ENCODE measurements at places on chromosomes 11 and 22. TPM values are rescaled to one million over a fixed set of nuclear protein-coding genes. Genes with fewer than 3 reads are reported as not detected.

- no peak overlapping the region for H3K4me3 ChIP-seq
- no peak for DNase-seq
- H3K27me3 ChIP-seq, result no peaks in the 10 kb centered on the region
Measured at GRCh38 chr22:31870890-31871289, 73.4 kb upstream of the YWHAH start.

DNA sequence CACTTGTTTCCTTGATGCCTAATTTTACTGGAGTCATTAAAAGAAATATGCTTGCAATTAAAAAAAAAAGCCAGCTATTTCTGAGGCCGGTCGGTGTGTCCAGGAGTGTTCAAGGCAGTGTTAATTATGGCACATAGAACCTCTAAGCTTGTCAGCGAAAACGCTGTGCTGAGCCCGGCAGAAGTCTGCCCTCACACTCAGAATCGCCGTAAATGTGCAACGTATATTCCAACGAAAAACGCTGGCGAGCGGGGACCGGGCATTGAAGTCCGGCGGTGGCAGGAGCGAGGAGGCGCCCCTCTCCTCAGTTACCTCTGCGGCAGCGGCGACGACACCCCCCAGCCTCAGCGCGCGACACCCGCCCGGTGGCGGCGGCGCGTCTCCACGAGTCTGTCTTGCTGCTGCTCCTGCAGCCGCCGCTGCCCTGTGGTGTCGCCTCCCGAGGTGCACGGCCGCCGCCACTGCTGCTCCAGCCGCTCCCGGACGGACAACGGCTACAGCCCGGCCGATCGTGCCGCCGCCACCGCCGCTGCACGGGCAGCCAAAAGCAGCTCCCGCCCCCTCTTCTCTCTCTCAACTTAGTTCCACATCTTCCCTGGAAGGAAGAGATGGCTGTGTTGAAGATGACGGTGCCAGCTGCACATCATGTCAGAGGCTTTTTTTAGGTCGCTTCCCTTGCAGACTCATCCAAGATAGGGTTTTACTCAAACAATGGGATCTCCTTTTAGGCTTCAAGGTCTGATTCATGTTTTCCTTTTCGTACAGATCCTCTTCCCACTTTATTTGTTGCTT lies 56.0 kb downstream of the JAM3 start:
- H3K27ac ChIP-seq, result no peak overlapping the region
- H3K36me3 ChIP-seq, result peaks cover 7% of the 10 kb centered on the region
- peak; percentile 43 for DNase-seq
- H3K27me3 ChIP-seq, result peaks cover 23% of the 10 kb centered on the region
- H3K4me1 ChIP-seq, result peaks cover 19% of the 10 kb centered on the region

KRTAP5-8 gene
- total RNA-seq, result not detected

- no peak overlapping the region for H3K4me3 ChIP-seq
- no peaks in the 10 kb centered on the region for H3K27me3 ChIP-seq
- H3K4me1 ChIP-seq, result peaks cover 61% of the 10 kb centered on the region
- H3K36me3 ChIP-seq, result no peaks in the 10 kb centered on the region
- H3K27ac ChIP-seq, result peak overlapping the region; percentile 11
Measured at GRCh38 chr11:128619540-128620308, 32.4 kb upstream of the ETS1 start.

SLC22A12 gene
- not detected for total RNA-seq

- no peak overlapping the region for H3K4me3 ChIP-seq
- H3K36me3 ChIP-seq, result peaks cover 4% of the 10 kb centered on the region
- DNase-seq, result no peak
- H3K27me3 ChIP-seq, result peaks cover 4% of the 10 kb centered on the region
Measured at GRCh38 chr11:58395581-58395980, 11.1 kb downstream of the OR5B3 start.

ACAT1 gene
- 59.0 TPM for total RNA-seq

DNA sequence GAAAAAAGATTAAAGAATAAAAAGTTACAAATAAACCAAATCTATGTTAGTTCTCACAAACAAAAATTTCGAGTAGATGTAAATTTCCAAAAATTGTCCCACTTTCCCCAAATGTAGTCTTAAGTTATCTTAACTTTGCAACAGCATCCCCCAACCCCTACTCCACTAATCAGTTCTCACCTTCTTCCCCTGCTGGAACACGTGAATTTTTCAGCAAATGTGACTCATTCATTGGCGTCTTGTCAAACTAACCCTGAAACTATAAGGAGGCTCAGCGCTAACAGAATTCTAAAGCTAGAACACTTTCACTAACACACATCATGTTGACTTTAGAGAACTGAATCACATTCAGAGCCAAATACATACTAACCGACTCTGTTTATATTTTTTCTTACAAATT lies 46.1 kb downstream of the PHF21A start:
- no peak overlapping the region for H3K4me3 ChIP-seq
- DNase-seq, result no peak
- no peaks in the 10 kb centered on the region for H3K27me3 ChIP-seq
- peaks cover 11% of the 10 kb centered on the region for H3K4me1 ChIP-seq

DNA sequence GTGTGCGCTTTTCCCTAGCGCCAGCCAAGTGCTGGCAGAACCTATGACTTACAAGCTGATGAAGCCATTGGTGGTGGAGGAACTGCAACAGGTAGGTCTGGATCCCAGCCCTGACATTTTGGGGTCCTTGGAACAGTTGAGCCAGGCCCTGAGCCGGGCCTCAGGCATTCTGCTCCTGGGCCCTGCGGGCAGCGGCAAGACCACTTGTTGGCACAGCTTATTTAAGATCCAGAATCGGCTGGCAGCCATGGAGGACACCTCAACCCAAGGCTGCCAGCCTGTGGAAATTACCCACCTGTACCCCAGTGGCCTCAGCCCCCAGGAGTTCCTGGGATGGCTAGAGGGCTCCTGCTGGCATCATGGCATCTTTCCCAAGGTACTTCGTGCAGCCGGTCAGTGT lies 49.7 kb downstream of the DNHD1 start:
- H3K4me1 ChIP-seq, result no peaks in the 10 kb centered on the region
- H3K36me3 ChIP-seq, result peaks cover 2% of the 10 kb centered on the region
- H3K4me3 ChIP-seq, result no peak overlapping the region
- no peaks in the 10 kb centered on the region for H3K27me3 ChIP-seq
- DNase-seq, result no peak

EMID1 gene
- not detected for total RNA-seq

DNA sequence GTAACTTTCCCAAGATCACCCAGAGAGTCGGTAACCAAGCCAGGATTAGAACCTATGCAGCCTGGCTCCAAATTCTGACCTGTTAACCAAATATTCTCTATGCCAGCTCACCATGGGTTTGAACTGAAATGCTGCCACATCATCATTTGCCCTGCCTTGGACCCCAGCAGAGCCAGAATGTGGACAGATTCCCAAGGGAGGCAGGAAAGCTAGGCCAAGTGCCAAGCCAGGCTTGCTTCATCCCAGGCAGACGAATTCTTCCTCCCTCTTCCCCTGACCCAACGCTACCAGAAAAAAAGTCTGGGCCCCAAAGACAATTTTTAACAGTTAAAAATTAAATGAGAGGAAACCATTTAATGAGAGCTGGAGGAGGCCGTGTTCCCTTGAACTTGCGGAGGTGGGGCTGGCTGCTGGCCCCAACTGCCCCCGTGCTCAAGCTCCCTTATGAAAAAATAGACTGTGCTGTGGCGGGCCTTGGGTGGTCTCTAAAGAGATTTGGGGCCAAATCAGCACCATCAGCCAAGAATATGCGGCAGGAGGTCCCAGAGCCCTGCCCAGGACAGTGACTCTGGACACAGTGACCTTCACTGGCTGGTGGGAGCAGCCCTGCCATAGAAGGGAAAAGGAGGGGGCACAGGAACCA lies 184.1 kb upstream of the SYT13 start:
- H3K36me3 ChIP-seq, result no peaks in the 10 kb centered on the region
- DNase-seq, result no peak
- H3K27me3 ChIP-seq, result no peaks in the 10 kb centered on the region
- no peaks in the 10 kb centered on the region for H3K4me1 ChIP-seq
- H3K4me3 ChIP-seq, result no peak overlapping the region

- H3K27me3 ChIP-seq, result no peaks in the 10 kb centered on the region
- peaks cover 7% of the 10 kb centered on the region for H3K36me3 ChIP-seq
- no peak overlapping the region for H3K4me3 ChIP-seq
Measured at GRCh38 chr22:20479612-20480196, 15.9 kb downstream of the KLHL22 start.

CEP126 gene
- total RNA-seq, result 2.0 TPM

DNA sequence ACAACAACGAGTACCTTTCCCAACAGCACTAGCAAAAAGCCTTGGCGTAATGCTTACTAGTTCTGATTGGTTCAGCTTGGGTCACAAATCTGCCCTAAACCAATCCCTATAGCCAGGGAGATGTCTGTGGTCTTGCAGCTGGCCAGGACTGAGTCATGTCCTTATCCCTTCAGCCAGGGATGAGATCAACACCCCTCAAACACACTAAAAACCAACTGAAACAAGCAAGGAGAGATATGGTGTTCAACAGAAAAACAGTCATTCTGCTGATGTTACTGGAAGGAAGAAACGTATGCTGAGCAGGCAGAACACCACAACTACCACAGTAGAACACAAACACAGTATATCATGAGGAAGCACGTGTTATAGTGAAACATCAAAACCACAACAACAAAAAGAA lies 375.6 kb downstream of the LARGE1 start:
- H3K27me3 ChIP-seq, result no peaks in the 10 kb centered on the region
- no peak overlapping the region for H3K27ac ChIP-seq
- no peak overlapping the region for H3K4me3 ChIP-seq
- H3K4me1 ChIP-seq, result no peaks in the 10 kb centered on the region
- no peaks in the 10 kb centered on the region for H3K36me3 ChIP-seq

DNA sequence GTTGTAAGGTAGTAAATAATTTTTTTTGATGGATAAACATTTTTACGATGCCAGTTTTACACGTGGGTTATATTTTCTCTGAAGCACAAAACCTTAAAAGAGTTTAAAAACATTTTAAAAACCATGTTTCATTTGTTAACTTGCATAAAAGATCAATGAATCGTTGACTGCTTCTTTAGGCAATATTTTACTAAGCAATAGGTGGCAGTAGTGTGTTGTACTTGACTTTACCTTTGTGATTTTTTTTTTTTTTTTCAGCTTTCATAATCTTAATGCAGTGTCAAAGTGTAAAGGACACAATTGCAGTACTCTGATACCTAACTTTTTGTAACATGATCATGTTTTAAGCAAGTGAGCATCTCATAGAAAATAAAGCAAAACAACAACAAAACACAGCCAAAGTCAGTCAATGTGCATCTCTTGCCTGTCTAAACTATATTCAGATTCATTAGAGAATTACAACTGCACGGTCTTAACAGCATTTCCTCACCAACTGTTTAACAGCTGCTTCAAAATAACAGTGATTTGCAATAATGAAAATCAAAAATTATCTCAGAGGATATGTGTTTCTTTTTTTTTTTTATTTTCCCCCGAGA lies 27.7 kb downstream of the DNAJC24 start:
- H3K4me1 ChIP-seq, result no peaks in the 10 kb centered on the region
- no peaks in the 10 kb centered on the region for H3K27me3 ChIP-seq
- no peak for DNase-seq
- no peak overlapping the region for H3K4me3 ChIP-seq
- H3K27ac ChIP-seq, result no peak overlapping the region

ZNF214 gene
- not detected for total RNA-seq

GRCh38 chr22:50210378-50211139 lies 9.7 kb downstream of the SELENOO start:
- no peak overlapping the region for H3K27ac ChIP-seq
- no peak for DNase-seq
- H3K4me1 ChIP-seq, result peaks cover 4% of the 10 kb centered on the region
- no peak overlapping the region for H3K4me3 ChIP-seq

- no peaks in the 10 kb centered on the region for H3K4me1 ChIP-seq
- DNase-seq, result peak; percentile 33
- no peak overlapping the region for H3K27ac ChIP-seq
- H3K36me3 ChIP-seq, result no peaks in the 10 kb centered on the region
Measured at GRCh38 chr11:112355726-112356125, 95.1 kb upstream of the PLET1 start.

DNA sequence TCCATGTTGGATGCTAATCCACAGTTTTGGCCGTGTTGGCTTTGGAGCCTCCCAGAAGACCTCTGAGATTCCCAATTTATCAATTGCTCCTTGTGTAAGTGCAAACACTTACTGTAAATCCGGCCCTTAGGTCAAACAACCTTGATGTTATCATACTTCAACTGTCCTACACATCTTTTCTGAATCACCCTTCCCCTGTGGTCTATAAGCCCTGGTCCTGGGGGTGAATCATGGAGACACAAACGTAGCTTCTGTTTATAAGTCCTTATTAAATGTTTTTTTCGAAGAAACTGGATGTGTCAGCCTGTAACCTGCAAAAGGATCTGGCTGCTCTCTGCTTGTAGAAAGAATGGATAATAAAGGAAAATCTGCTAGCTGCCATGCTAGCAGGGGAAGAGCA lies 1.7 kb upstream of the IL10RA start:
- no peak for DNase-seq
- no peaks in the 10 kb centered on the region for H3K27me3 ChIP-seq
- peaks cover 45% of the 10 kb centered on the region for H3K36me3 ChIP-seq
- H3K4me3 ChIP-seq, result peak overlapping the region; percentile 96
- H3K4me1 ChIP-seq, result peaks cover 74% of the 10 kb centered on the region
- H3K27ac ChIP-seq, result peak overlapping the region; percentile 71

CNIH2 gene
- total RNA-seq, result 1.6 TPM

RAB36 gene
- total RNA-seq, result 0.50 TPM

CALCA gene
- not detected for total RNA-seq

SOX6 gene
- total RNA-seq, result not detected

TUBA8 gene
- total RNA-seq, result 2.6 TPM

AIFM3 gene
- total RNA-seq, result 0.21 TPM

DNA sequence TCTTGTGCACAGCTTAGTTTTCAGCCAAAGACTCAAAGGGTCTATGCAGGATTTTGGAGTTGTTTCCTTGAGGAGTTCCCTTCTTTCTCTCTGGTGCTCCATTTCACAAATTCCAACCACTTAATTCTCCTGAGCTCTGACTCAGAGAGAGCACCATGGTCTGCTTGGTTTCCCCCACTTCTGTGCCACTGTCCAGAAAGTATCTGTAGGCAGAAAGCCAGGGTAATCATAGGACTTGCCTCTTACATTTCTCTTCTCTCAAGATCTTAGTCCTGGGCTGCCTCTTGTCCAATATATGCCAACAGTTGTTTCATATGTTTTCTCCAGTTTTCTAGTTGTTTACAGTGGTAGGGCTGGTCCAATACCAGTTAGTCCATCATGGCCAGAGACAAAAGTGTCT lies 6.4 kb upstream of the MRGPRD start:
- H3K27ac ChIP-seq, result no peak overlapping the region
- peaks cover 3% of the 10 kb centered on the region for H3K36me3 ChIP-seq
- peaks cover 7% of the 10 kb centered on the region for H3K27me3 ChIP-seq
- no peak for DNase-seq
- no peak overlapping the region for H3K4me3 ChIP-seq

- no peaks in the 10 kb centered on the region for H3K36me3 ChIP-seq
- no peak for DNase-seq
- peaks cover 11% of the 10 kb centered on the region for H3K27me3 ChIP-seq
- H3K27ac ChIP-seq, result no peak overlapping the region
- no peak overlapping the region for H3K4me3 ChIP-seq
- H3K4me1 ChIP-seq, result no peaks in the 10 kb centered on the region
Measured at GRCh38 chr11:69431893-69432738, 49.3 kb upstream of the LINC01488 start.

ENTHD1 gene
- total RNA-seq, result 0.59 TPM

- H3K4me1 ChIP-seq, result peaks cover 39% of the 10 kb centered on the region
- H3K27me3 ChIP-seq, result no peaks in the 10 kb centered on the region
- H3K36me3 ChIP-seq, result peaks cover 19% of the 10 kb centered on the region
Measured at GRCh38 chr22:49657275-49657973, 170.2 kb downstream of the BRD1 start.

PDE2A gene
- total RNA-seq, result 0.73 TPM

- no peak overlapping the region for H3K4me3 ChIP-seq
- peaks cover 54% of the 10 kb centered on the region for H3K4me1 ChIP-seq
- DNase-seq, result no peak
- H3K27ac ChIP-seq, result no peak overlapping the region
- H3K27me3 ChIP-seq, result no peaks in the 10 kb centered on the region
- H3K36me3 ChIP-seq, result peaks cover 8% of the 10 kb centered on the region
Measured at GRCh38 chr11:35785287-35786167, 123.0 kb downstream of the TRIM44 start.

LSP1 gene
- total RNA-seq, result 193 TPM

PANX2 gene
- total RNA-seq, result 2.7 TPM

TRIM51 gene
- not detected for total RNA-seq
